Foreskin fibroblast (primary cell): ENCODE measurements at places on chromosomes 1 and 21.

DNA sequence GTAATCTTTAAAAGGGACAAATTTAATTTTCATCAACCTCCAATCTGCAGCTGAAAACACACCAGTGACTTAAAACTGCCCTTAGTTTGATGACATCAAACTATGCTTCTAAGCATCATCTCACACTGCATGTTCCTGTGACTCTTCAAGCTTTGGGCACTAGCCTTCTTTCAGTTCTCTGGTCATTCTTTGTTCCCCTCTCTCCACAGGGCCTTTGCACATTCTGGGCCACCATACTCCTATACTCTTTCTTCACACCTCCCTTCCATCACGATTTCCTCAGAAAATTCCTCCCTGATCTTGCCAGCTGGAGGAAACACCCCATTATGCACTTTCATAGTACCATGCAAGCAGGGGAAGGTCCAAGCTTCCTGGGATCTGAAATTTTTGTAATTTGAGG lies 77.6 kb upstream of the ZNF326 start:
- no peak for DNase-seq

- DNase-seq = no peak
Observed at GRCh38 chr1:25039229-25039628, 109.2 kb upstream of the RUNX3 start.

GRCh38 chr1:103337779-103338178 lies 187.7 kb upstream of the RNPC3 start:
- no peak for DNase-seq

DNA sequence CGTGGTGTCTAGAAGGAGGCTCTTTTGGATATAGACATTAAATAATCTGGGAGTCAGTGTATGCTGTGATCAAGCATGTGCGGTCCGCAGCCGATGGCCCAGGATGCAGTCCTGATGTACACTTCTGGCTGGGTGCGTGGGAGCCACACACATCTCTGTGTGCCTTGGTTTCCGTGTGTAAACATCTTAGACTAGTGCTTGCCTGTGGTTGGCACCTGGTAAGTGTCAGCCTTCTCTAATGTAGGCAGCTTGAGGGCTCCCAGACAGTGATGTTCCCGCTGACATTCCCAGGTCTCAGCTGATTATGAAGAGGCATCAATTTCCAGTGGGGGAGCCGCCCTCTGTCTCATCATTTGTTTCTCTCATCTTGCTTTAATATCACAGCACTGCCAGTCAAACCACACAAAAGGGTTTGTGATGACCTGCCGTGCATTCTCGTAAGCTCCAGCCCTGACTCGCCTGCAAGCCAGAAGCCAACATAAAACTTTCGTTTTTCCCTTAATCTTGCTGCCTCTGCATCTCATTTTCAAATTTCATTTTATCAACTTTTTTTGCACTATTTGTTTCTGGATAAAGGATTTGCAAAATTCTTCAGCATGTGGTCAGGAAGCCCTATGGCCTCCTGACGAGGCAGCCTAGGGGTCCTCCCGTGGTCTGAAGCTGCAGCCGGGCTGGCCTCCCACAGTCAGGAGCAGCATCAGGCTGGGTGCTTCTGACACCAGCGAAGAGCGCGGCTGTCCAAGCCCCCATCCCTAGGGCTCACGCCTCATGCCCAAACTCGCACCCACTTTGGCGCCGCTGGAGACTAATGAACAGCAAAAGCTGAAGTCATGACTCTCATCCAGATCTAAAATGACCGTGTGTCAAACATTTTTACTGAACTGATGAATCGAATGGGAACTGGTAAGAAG lies 28.1 kb downstream of the PDE9A start:
- no peak for DNase-seq
